H54 (cell line): ENCODE measurements at places on chromosomes 4 and X.

DNA sequence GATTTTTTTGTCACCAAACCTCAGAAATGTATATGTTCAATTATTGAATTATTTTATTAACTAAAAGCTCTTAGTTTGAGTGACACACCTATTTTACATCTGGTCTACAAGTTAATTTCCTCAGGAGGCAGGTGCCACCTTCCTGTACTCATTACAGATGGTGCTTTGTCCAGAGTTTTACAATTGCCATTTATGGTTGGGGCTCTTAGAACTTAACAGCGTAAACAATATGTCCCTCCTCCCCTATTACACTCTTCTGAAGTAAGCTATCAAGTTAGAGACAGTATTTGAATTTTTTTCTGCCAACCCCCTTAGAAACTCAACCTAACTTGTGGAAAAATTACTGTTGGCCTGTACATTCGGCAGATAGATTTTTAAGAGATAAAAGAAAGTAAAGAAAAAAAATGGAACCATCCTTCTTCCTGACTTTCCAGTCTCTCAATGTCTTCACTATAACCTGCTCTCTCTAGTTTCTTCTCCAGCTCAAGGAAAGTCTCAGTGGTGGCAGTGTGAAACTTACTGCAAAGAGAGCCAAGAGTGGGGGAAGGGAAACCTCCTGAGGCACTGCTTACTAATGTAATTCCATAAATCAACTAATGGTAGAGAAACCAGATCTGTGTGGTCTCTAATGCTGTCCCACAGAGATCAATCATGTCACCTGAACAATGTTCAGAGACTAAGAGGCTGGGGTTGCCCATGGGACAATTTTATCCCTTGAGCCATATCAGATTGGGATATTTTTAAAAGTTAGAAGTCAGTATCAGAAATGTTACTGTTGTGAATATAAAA lies 7.8 kb downstream of the CXXC4 start:
- DNase-seq = no peak

DNA sequence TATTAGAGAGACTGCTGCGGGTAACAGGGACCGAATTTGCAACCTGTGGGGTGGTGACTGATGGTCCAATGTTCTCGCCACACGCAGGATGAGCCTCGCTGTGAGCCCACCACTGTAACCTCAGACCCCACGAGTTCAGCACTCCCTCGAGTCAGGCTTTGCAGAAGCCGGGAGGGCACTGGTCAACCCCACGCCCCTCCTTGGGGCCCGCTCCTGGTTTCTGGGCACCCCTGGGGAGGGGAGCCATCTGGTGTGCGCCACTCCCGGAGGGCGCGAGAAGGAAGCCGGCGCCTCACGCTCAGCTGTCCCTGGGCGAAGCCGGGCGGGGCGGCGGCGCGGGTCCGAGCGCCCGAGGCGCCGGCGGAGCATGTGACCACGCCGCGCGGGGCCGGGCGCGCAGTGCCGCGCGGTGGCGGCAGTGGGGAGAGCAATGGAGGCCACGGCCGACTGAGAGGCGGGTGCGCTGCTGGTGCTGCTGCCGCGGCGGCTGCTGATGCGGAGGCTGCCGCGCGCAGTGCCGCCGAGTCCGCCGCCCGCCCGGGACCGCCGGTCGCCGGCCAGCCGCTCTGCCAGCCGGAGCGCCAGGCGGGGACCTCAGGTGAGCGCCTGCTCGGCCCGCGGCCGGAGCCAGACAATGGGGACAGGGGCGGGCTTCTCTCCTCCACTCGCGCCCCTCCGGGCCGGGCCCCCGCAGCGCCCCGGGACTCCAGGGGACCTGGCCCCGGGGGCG lies 100.1 kb downstream of the CEP135 start:
- peak; percentile 44 for DNase-seq

DNA sequence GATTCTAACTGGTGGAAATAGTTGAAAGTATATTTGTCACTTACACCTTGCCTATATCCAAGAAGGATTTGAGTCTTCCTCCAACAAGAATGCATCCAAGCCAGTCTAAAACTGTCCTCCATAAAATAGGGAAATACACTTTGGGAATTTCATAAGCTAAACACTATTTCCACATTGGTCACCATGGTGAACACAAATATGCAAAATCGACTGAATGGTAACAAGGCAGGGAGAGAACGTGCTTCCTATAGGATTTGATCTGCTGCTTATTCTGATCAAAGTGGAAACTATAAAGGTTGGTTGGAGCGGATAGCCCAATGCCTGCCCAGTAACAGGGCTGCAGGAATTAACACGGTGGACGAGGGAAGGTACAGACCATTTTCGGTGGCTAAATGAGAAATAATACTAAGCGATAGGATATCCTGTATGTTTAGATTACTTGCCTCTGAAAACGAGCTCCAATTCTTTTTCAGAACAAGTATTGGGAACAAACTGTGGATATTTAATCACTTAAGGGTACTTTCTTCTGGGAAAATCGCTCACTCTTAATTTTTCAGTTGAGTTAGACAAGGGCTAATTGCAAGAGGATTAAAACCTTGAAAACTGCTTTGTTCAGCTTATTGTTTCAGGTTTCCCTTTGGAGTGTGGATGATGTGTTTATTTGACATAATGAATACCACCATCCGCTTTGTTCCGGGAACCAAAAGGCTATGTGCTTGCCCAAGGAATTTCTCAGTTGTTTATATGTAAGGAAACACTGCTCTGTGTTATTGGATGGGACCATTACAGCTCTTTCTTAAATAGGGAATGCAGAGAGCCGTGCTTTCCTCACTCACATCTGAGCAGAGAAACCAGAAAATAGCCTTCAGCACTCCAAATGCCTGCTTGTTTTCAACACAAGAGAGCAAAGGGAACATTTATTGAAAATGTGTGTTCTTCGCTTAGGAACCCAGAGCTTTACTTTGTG lies 194.4 kb downstream of the CBR4 start:
- no peak for DNase-seq

GRCh38 chr4:75702919-75703411 lies 21.4 kb upstream of the USO1 start:
- DNase-seq = no peak

GRCh38 chr4:95141361-95141760 lies 383.6 kb downstream of the BMPR1B start:
- DNase-seq = no peak

DNA sequence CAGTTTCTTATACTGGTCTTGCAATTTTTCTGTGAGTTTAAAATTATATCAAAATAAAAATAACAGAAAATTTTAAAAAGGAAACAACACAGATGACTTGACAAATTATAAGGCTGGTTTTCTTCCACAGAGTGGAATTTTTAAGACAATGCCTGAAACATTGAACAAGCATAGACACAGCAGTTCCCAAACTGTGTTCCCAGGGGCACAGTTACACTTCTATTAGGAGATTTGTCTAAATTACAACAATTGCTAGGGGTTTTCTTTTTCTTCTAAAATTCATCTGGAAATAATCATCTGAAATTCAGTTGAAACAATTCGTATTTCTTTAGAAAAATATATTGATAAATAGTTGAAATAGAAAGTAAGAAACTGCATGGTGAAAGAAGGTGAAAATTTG lies 26.2 kb downstream of the PDE5A start:
- DNase-seq = no peak

GRCh38 chr4:40576651-40577480 lies 52.8 kb downstream of the RBM47 start:
- DNase-seq = peak; percentile 42

GRCh38 chr4:3303565-3303824 lies 10.7 kb downstream of the RGS12 start:
- no peak for DNase-seq

DNA sequence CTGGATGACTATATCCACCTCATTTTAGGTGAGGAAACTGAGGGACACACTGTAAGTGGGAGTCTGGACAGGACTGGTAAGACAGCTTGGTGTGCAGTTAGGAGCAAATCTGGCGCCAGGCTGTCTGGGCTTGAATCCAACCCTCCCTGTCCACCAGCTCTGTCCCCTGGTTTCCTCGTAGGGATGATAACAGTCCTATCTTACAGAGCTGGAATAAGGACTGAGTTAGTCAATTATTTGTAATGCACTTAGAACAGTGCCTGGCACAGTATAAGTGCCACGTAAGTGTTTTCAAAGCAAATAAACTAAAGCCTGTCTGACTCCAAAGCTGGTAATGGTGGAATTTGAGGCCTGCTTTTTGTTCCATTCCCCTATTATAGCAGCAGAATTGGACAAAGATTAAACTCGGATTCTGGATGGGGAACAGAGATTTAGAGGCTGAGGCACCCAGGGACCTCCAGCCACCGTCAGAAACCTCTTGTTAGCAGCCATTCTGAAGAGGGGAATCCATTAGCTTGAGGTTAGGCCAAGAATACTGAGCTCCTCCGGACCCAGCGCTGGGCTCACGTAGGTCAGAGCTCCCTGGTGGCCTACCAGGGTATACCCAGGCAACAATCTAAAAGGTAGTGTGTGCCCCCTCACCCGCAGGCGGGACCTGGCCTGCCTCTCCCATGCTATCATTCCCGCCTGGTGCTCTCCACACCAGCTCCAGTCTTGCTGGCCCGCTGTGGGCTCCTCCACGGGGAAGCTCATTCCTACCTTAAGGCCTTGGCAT lies 102.1 kb downstream of the UCHL1 start:
- DNase-seq = no peak

- no peak for DNase-seq
Observed at GRCh38 chr4:135365065-135365464, 1163.5 kb upstream of the PABPC4L start.

- no peak for DNase-seq
Observed at GRCh38 chr4:8898419-8898818, 26.8 kb upstream of the HMX1 start.

GRCh38 chr4:122665161-122665929 lies 44.5 kb upstream of the IL21 start:
- no peak for DNase-seq

DNA sequence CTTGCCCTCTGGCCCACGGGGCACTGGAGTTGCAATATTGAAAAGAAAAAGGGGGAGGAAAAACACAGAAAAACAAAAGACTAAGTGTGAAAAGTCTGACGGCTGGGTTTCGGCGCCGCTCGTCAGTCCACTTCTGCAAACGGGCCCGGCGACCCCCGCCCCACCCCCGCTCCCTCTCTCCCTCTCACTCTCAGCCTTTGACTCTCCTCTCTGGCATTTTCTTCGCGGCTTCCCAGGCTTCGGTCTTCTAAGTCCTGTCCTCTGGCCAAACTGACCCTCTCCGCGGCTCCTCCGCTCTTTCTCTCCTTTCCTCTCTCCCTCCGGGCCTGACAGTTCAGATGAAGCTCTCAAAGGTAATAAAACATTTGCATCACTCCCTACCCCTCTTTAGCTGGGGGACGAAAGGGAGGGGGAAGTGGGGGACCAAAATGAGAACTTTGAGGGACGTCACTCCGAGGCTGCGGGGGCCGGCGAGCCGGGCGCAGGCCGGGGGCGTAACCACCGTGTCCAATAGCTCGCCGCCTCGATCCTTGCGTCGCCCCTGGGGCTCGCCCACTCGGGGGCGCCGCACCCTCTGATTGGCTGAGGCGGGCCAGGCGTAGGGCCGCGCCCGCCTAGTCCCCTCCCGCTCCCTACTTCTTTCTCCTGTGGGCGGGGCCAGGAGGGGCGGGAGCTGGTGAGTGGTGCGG lies at the start of gene NKX6-1:
Gene NKX6-1, minus strand, starts transcription at position 358 of the 689 bp plus-strand sequence. CDS start 1,064 bp downstream, outside the sequence.
- peak; percentile 94 for DNase-seq

DNA sequence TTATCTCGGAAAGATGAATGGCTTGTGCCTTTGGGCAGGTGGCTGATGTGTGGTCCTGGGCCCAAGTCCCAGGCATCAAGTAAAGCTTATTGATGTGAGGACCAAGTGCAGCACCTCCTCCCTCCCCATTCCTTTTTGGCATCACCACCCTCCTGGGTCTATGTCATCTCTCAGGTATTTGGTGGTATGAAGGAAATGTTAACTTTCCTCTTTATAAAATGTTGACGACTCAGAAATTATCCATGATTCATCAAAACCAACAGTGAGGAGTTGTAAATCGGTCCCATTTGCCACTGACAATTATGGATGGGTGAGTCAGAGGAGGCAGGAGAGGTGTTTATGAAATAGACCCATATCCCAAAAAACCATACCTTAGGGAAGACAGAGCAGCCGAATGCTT lies 229.4 kb upstream of the GATB start:
- peak; percentile 42 for DNase-seq

DNA sequence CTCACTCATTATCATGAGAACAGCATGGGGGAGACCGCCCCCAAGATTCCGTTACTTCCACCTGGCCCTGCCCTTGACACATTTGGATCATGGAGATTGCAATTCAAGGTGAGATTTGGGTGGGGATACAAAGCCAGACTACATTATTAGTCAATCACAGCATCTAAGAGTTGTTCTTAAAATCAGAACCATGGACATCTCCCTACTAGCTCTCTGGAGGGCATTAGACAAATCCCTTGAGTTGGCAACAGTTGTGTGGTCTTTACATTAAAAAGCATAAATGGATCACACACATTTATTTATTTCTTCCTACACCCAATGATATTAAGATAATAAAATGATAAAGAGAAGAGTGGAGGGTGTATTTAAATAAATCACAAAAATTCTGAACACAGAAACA lies 262.8 kb upstream of the VCX start:
- no peak for DNase-seq

DNA sequence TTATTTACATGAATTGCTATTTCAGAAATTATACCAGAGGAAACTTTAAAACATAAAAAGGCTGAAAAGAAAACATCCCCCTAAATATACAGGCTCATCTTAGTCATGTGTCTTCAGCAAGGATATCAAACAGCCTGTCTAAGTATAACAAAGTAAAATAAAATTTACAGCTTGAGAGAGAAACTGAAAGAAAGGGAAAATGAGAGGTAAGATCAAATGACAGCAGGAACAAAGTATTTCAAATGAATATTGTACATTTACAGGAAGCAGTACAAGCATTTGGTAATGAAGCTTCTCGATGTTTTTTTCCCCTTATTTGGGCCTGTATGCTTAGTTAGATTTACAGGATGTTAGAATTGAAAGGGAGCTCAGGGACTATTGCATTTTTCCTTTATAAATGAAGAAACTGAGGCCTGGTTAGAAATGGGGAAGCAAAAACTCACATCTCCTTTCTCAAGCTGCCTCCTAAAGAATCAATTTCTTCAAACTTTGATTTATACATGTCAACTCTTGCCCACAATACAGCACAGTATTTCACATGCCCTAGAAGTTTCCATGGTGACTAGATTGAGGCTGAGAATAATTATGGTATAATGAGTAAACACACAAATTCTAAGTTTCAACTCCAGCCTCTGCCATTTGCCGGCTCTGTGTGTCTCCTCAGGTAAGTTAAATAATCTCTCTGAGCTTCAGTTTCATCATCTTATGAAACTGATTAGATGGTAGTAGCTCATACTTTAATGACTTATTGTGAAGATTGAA lies 29.3 kb downstream of the DAPP1 start:
- no peak for DNase-seq
